Stimulated activated CD4-positive, alpha-beta T cell treated with anti-CD3 and anti-CD28 coated beads, TNF-alpha, amount 100 ng/mL, for 24 hours (primary cell): ENCODE measurements at places on chromosomes 3 and 15.

GRCh38 chr15:44811337-44811736 is 75.0 kb downstream of the TRIM69 start:
- no peak for DNase-seq

- DNase-seq = no peak
Observed at GRCh38 chr3:14678015-14678503, 3.1 kb downstream of the C3orf20 start.

DNA sequence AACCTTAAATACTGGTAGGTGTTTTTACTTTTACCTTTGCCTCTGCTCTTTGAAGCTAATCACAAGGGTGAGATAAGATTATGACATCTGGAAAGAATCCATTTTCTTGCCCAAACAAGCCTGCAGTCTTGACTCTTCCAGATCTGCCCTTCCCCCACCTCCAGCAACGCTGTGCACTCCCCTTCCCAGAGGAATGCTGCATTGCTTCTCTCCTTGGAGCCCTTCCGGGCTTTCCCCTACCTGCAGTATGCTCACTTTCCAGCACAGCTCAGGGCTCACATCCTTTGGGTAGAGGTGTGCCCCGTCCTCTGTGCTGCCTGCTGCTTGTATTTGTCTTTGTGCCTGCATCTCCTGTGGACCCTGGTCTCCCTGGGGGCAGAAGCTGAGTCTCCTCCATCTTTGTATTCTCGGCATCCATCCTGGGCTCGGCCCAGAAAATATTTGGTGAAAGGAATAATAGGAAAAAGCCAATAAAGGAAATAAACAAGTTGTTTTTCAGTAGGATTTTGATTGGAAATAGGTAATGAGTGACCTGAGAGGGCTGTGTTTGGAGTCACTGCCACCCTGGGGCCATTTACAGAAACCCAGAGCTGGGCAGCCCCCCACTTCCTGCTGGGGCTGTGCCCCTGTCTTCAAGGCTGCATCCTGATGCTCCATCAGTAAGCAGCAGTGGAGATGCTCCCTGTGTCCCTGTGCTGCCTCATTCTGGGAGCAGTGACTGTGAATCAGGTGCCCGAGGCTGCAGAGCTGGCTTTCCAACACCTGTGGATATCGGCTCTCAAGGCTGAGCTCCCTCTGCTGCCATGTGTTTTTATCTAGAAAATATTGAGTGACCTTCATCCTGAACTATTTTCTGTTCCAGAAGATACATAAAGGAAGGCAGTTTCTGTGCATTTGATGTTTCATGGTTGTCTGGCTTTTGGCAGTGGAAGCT is 117.5 kb downstream of the EEFSEC start:
- no peak for DNase-seq

GRCh38 chr3:177516158-177517011 is 319.1 kb upstream of the TBL1XR1 start:
- DNase-seq = no peak

GRCh38 chr3:184760337-184761074 is 48.6 kb upstream of the MAGEF1 start:
- no peak for DNase-seq

- DNase-seq = no peak
Observed at GRCh38 chr3:194937882-194938321, 252.2 kb downstream of the FAM43A start.

- DNase-seq = no peak
Observed at GRCh38 chr3:124256599-124256998, 264.7 kb upstream of the ROPN1 start.
